CD4-positive, alpha-beta T cell treated with Interferon alpha-2 for 1 hour (primary cell): ENCODE measurements at places on chromosomes 16 and 17.

DNA sequence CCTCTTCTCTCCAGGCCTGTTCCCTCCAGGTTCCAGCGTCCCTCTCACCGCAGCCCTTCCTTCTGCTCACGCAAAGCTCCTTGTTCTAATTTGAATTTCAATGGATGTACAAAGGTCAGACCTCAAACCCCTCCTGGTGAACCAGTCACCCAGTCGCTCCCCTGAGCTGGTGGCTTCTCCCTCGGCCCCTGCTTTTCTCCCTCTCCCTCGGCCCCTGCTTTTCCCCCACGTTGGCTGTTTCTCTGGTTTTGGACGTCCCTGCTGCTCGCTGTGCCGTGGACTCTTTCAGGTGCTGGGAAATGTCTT lies 8.6 kb upstream of the MSLN start:
- no peak for DNase-seq

GRCh38 chr16:14202697-14203096 lies 131.6 kb downstream of the MRTFB start:
- DNase-seq: no peak

- no peak for DNase-seq
Observed at GRCh38 chr17:59825533-59826322, 67.0 kb downstream of the TUBD1 start.

- DNase-seq: no peak
Observed at GRCh38 chr16:76443973-76444372, 166.8 kb downstream of the CNTNAP4 start.

DNA sequence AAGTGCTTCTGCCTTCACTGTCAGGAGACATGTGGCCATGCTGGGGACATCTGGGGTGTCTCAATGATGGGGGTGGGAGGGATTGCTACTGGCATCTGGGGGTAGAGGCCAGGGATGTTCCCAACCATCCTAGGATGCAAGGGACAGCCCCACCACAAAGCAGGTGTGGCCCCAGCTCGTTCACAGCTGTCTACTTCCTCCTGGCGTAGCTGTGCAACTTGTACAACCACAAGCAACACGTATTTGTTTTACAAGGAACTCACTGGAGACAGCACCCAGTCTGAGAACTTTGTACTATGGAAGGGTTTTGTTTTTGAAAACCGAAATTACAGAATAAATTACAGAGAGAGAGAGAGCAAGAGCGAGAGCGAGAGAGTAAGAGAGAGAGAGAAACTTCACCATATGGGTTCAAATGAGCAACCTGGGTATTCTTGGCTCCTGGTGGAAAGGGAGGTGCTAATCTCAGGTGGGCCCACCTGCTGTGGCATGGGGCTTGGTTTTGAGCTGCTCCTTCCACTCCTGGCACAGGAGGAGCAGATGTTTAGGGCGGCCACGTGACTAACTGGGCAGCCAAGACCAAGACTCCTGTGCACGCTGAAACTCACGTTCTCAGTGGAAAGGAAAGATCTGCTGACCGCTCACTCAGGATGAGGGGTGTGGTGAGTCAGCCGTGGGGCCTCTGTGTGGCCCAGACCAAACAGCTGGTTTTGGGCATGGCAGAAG lies 17.5 kb upstream of the TNFRSF13B start:
- DNase-seq: peak; percentile 38

GRCh38 chr16:86831366-86831765 lies 253.0 kb downstream of the FOXL1 start:
- DNase-seq: no peak

GRCh38 chr16:86324320-86324719 lies 186.0 kb upstream of the FOXF1 start:
- DNase-seq: no peak

GRCh38 chr17:50364715-50365114 lies 8.3 kb downstream of the MRPL27 start:
- DNase-seq: no peak

DNA sequence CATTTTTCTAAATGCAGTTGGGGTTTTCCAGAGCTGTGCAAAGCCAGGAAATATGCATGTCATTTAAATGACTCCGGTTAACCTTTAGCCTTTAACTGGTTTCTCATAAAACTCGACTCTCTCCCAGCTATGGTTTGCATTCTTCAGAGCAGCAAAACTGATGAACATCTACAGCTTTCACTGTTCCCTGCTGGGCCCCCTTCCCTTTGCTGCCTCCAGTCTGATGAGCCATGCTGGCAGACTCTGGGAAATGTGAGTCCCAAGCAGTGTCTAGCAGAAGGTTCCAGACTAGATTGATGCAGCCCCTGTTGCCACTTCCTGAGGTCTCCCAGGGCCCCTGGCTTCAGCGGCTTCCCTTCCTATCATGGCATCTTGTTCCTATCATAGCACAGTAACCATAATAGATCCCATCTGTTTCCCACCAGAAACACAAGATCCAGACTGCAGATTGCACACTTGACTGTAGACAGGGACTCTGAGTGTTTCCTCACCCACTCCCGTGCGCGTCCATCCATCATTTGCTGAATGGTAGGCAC lies 135.4 kb downstream of the CLEC16A start:
- DNase-seq: no peak

- no peak for DNase-seq
Observed at GRCh38 chr17:67469208-67469980, 92.3 kb downstream of the PITPNC1 start.

DNA sequence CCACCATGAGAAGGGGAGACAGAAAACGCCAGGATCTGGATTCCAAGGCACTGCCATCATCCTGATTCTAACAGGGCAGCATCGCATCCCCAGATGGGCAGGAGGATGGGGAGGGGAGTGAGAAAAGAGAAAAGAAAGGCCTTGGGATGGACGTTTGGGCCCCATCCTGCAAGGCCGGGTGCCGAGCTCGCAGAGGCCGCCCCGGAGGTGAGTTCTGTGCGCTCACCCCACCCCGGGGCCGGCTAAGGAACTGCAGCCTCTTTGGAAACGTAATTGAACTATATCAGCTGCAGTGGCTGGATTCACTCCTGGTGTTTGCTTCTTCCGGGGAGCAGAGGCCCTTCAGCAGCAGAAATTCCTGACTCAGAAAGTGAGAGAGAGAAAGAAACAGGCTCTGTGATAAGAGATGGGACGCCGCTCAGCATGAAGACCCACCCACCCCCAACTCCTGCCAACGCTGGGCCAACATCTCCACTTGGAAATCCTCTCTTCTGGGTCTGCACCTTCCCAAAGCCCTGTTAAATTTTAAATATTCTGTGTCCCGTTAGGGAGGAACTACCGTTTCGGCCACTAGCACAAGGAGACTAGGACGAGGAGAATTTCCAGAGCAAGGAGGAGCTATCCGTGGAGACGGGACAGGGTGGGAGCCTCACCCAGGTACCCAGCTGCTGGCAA lies 8.5 kb upstream of the SSTR2 start:
- DNase-seq: peak; percentile 37

DNA sequence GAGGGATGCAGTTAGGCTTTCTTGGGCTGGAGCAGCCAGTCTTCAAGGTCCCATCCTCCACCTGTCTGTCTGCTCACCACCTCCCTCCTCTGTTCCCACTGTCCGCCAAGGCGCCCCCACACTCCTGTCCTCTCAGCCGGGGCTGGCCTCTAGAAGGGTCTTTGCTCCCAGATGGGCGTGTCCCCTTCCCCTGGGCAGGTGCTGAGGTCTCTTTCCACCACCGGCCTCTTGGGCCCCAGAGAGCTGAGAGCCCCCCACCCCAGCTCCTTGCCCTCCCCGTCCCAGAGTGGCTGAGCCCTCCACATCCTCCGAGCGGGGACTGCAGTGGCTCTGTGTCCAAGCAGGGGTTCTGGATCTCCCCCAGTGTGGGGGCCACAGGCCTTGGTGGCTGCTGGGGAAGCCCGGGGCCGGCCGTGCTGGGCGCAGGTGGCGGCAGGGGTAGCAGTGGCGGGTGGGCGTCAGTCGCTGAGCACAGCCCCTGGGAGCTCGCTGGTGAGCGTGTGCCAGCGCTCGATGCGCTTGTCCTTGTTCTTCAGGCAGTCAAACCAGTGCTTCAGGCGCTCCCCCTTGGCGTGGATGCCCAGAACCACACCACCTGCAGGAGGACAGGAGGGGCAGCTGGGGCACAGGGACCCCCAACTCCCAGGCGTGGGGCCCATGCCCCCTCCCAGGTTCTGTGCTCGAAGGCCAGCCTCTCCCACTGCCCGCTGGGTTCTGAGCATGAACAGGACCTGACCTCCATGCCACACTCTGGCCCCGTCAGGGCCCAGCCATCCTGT lies 9.8 kb downstream of the SCGB1C2 start:
- no peak for DNase-seq

DNA sequence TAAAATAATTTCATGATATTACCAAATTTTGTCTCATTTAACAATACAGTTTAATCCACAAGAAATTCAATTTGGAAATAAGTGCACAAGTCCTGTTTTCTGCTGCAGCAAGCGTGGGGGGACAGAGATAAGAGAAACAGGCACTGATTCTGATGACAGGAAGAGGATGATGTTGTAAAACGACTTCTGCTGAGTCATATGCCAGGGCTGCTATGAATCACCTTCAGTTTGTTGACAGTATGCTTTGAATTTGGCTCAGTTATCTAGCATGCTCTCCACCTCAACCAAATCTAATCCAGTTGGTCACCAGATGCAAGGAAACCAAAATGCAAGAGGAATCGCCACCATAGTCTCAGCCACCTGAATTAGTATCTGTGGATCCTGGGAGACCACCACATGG lies 244.1 kb upstream of the MON1B start:
- no peak for DNase-seq

DNA sequence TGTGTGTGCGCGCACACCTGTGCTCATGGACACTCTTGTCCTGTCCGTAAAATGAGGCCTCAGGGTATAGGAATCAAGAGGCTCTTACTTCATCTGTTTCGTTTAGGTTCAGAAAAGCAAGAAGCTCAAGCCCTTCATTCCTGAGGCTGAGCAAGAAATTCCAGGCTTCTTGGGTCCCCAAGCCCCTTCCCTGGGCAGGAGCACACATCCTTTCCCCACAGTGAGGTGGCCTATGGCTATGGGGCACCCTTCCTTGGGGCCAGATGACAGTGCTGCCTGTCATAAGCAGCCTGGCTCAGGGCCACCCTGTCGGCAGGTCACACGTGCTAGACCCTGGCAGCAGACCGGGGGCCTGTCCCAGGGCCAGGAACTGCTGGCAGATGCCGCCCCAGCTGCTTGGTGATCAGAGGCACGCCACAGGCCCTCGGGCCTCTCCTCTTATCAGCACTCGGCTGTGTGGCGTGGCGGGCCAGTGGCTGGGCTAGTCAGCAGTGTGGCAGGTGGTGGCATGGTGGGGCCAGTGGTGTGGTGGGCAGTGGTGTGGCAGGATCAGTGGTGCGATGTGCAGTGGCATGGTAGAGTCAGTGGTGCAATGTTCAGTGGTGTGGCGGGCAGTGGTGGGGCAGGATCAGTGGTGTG lies 50.2 kb downstream of the NKD1 start:
- DNase-seq: no peak

- no peak for DNase-seq
Observed at GRCh38 chr17:81230043-81230820, 7.5 kb upstream of the CEP131 start.

DNA sequence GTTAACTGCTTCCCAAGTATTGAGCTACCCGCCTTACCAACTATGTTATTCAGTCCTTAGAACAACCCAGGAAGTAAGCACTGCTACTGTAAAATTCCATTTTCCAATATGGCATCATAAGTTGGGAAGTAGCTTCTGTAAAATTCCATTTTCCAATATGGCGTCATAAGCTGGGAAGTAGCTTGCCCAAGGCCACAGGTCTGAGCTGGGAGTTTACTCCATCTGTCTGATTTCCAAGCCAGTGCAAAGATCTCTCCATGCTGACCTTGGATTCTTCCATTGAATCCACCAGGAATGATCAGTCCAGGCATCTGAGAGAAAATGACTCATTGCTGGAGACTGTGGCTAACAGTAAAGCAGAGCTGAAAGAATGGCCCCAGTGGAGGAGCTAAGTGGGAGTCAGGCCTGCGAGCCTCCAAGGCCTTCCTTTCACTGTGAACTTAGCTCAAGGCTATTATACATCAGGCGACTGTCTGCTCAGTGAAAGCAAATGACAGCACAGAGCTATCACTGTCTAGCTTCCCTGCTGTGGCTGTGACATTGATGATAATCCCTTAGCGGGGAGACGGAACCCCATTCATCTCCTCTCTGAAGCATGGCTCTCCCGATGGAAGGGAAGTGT lies 430.4 kb downstream of the HAPSTR1 start:
- no peak for DNase-seq

DNA sequence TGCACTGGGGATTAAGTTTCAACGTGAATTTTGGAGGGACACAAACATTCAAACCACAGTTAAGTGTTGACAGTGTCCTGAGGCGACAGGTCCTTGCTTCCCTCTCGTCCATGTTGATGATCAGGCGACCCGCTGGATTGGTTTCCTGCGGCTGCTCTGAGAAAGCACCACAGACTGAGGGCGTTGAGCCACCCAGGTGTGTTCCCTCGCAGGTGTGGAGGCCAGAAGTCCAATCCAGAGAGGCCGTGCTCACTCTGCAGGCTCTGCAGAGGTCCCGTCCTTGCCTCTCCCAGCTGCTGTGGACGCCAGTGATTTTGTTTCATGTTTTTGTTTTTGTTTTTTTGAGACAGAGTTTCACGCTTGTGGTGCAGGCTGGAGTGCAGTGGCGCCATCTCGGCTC lies 22.4 kb upstream of the CBX2 start:
- no peak for DNase-seq

DNA sequence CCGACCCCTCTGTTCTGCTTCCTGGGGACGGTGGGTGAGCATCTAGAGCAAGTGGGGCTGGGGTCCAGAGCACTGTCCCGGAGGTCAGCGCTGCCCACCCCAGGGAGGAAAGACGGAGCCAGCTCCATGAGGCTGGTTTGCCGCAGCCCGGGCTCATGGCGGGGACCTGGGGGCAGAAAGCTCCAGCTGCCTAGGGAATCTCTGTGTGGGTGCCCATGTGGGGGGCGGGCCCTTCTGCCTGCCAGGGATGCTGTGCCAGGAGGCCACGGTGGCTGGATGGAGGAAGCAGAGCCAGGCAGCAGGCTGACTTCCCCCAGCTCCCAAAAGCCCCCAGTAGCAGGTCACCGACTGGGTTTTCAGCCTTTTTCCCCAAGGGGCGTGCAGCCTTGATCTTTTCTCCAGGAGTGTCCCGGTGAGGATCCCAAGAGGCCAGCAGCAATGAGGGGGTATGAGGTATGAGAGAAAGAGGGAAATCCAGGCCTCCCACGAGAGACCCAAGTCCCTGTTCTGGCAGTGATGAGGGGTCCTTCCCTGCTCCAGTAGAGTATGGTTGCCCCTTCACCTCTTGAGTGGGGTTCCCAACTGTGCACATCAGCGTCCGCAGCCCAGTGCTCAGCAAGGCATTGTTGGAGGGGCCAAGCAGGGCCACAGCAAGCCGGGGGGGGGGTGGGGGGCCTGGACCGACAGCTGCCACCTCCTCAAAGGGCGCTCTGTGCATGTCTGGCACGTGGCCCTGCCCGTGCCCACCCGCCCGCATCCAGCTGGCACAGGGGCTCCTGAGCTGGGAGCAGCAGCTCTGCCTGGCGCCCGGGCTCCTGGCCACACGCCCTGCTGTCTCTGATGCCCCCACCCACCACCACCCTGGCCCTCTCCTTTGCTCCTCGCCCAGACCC lies 15.6 kb upstream of the BCAR1 start:
- no peak for DNase-seq
